Neural progenitor cell (in vitro differentiated cells): ENCODE measurements at places on chromosomes 13 and 19.

GRCh38 chr13:57629391-57629804, 2.1 kb upstream of the PCDH17 start:
- peaks cover 6% of the 10 kb centered on the region for H3K4me1 ChIP-seq
- peak overlapping the region; percentile 82 for H3K4me3 ChIP-seq
- DNase-seq: no peak
- H3K27ac ChIP-seq: no peak overlapping the region

- H3K27ac ChIP-seq: no peak overlapping the region
- no peaks in the 10 kb centered on the region for H3K4me1 ChIP-seq
- H3K4me3 ChIP-seq: no peak overlapping the region
- no peaks in the 10 kb centered on the region for H3K36me3 ChIP-seq
- no peak for DNase-seq
- H3K27me3 ChIP-seq: peaks cover 17% of the 10 kb centered on the region
Measured at GRCh38 chr13:28106976-28107375, 6.6 kb upstream of the FLT3 start.

DNA sequence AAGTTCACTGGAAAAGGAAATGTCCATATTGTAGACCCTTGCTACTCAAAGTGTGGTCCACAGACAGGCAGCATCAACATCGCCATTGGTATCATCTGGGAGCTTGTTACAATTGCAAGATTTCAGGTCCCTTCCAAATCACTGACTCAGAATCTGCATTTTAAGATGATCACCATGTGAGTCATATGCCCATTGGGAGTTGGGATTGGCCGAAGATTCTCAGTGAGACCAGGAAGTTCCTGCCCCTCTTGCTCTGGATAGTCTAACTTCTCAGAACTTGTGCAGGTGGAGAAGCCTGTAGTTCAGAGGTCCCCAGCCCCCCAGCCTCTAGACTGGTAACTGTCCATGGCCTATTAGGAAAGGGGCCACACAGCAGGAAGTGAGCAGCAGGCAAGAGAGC, 48.9 kb upstream of the URAD start:
- H3K27me3 ChIP-seq: no peaks in the 10 kb centered on the region
- no peak overlapping the region for H3K27ac ChIP-seq
- DNase-seq: no peak
- H3K36me3 ChIP-seq: no peaks in the 10 kb centered on the region

DNA sequence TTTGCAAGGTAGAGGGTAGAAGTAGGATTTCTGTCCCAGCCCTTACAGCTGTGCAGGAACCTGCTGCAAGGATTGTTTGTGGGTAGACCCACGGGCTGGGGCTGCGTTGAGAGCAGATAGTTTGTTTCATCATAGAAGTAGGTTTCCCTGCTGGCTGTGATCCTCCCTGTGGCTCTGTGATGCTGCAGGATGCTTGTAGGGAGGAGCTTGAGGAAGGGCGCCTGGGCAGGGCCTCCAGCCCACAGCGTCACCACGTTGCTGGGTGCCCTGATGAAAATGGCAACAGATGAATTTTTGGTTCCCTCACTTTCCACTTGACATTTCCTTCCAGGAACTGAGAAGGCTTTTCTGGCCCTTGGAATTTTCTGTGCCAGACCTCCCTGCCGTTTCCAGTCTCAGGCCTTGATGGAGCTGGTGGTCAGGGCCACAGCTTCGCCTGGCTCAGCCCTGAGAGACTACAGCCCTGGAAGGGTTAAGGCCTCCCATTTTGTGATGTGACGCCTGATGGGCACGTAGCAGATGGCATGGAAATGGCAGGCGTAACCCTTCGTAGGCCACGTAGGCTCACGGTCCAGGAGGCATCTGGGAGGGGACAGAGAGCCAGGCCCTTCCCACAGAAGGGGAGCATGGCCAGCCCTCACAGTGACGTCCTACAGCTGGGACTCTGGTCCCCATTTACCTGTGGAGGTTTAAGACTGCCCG, 42.2 kb downstream of the GATAD2A start:
- H3K27ac ChIP-seq: no peak overlapping the region
- DNase-seq: no peak
- H3K27me3 ChIP-seq: no peaks in the 10 kb centered on the region
- H3K36me3 ChIP-seq: no peaks in the 10 kb centered on the region

- H3K27ac ChIP-seq: peak overlapping the region; percentile 85
- DNase-seq: peak; percentile 87
- H3K4me3 ChIP-seq: no peak overlapping the region
- peaks cover 10% of the 10 kb centered on the region for H3K4me1 ChIP-seq
- H3K36me3 ChIP-seq: peaks cover 7% of the 10 kb centered on the region
Measured at GRCh38 chr19:41308450-41309179, 1.4 kb upstream of the CCDC97 start.

DNA sequence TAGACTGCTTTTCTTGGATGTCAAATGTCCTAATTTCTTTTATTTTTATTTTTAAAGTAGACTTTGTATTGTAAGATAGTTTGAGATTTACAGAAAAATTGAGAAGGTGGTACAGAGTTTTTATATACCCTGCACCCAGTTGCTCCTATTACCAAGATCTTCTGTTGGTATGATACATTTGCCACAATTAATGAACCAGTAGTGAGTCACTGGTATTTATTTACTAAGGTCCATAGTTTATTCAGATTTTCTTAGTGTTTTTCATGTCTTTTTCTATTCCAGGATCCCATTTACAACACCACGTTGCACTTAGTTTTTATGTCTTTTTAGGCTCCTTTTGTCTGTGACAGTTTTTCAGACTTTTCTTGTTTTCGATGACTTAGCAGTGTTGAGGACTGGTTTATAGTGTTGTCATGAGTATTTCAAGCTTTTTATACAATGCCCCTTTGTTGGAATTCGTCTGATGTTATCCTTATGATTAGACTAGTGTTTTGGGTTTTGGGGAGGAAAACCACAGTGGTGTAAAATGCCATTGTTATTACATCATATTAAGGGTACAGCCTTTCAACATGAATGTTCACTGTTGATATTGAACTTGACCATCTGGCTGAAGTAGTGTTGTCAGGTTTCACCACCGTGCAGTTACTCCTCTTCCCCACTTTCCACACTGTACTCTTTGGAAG, 35.9 kb downstream of the COG3 start:
- H3K27ac ChIP-seq: no peak overlapping the region
- no peaks in the 10 kb centered on the region for H3K27me3 ChIP-seq
- H3K4me3 ChIP-seq: no peak overlapping the region

DNA sequence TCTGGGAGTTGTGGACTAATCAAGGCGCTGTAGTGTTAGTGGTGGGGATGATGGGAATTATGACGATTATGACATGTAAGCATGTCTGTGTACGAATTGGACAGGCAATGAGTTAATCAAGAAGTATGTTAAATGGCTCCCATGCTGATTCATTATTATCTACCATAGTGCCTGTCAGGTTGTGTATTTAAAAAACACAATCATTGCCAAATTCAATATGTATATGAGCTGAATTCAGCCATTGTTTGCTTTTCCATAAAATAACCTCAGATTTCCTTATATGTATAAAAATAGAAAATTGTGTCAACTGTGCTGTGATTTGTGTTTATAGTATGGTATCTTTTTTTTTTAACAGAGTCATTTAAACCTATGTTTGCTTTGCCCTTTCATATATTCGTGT, 37.1 kb downstream of the PCCA start:
- H3K27me3 ChIP-seq: no peaks in the 10 kb centered on the region
- DNase-seq: no peak
- peaks cover 9% of the 10 kb centered on the region for H3K36me3 ChIP-seq
- H3K27ac ChIP-seq: no peak overlapping the region
- H3K4me1 ChIP-seq: peaks cover 3% of the 10 kb centered on the region

- DNase-seq: no peak
- H3K27me3 ChIP-seq: no peaks in the 10 kb centered on the region
- no peaks in the 10 kb centered on the region for H3K4me1 ChIP-seq
- H3K4me3 ChIP-seq: no peak overlapping the region
- no peak overlapping the region for H3K27ac ChIP-seq
Measured at GRCh38 chr19:55704494-55705245, 29.6 kb downstream of the EPN1 start.

DNA sequence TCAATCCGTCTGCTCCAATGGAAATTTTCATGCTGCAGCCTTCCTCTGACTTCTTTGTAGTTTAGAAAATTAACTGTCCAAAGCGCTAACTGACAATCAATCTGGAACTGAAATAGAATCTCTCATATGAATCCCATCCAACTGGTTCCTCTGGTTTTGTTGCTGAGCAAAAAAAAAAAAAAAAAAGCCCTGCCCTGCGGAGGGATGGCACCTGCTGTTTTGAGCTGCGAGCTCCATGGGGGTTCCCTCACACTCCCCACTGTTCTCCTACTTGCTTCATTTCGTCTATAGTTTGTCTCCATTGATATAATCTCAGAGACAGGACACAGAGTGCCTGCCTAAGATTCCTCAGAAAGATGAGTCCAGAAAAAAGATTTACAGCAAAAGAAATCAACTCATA, 33.4 kb downstream of the FAAP24 start:
- H3K27ac ChIP-seq: no peak overlapping the region
- no peaks in the 10 kb centered on the region for H3K36me3 ChIP-seq
- no peaks in the 10 kb centered on the region for H3K27me3 ChIP-seq
- no peak for DNase-seq

DNA sequence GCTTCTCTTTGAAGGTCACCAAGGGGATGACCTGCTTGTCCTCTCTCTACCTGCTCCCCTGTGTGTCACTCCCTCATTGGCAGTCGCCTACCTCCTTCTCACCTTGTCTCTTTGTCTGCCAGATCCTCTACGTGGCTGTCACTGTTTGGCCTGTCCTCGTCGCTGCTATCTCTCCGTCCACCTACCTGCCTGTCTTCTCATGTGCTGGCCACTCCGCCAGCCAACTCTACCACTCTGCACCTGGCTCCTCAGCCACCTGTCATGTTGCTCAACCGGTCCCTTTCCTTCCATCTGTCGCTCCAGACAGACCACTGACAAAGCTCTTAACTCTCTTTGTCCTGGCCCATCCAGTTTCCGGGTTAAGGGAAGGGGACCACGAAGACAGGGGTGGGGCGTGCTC, at the start of gene KLK12:
Gene KLK12 (minus strand): TSS at position 299 of the 400 bp plus-strand sequence. CDS start 381 bp downstream, outside the sequence.
- DNase-seq: no peak
- peaks cover 6% of the 10 kb centered on the region for H3K4me1 ChIP-seq
- no peaks in the 10 kb centered on the region for H3K27me3 ChIP-seq
- no peak within 1 kb of the TSS for H3K4me3 ChIP-seq
- H3K36me3 ChIP-seq: no peaks in the 10 kb centered on the region

GRCh38 chr19:4406626-4407025, 4.2 kb downstream of the CHAF1A start:
- H3K27me3 ChIP-seq: no peaks in the 10 kb centered on the region
- no peak overlapping the region for H3K4me3 ChIP-seq
- no peaks in the 10 kb centered on the region for H3K36me3 ChIP-seq
- peaks cover 28% of the 10 kb centered on the region for H3K4me1 ChIP-seq
- no peak for DNase-seq
- no peak overlapping the region for H3K27ac ChIP-seq

GRCh38 chr19:50486823-50487515, 10.3 kb upstream of the GARIN5A start:
- peaks cover 56% of the 10 kb centered on the region for H3K27me3 ChIP-seq
- H3K36me3 ChIP-seq: no peaks in the 10 kb centered on the region
- DNase-seq: peak; percentile 68

DNA sequence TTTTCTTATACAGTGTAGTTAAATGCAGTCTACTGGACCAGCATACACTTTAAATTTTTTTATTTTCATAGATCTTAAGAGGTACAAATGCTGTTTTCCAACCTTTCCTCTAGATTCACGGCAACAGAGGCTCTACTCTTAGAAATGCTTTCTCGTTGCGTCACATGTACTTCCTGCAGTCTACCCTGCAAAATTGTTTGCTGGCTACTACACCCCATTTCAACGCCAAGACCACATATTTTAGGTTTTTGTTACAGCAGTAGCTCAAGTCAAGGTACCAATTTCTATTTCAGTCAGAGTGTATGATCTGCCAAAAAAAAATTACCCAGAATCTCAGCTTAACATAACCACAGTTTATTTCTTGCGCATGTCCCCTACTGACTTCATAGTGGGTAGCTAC, 94.1 kb downstream of the TNFSF13B start:
- DNase-seq: no peak
- H3K36me3 ChIP-seq: no peaks in the 10 kb centered on the region
- H3K4me3 ChIP-seq: no peak overlapping the region

DNA sequence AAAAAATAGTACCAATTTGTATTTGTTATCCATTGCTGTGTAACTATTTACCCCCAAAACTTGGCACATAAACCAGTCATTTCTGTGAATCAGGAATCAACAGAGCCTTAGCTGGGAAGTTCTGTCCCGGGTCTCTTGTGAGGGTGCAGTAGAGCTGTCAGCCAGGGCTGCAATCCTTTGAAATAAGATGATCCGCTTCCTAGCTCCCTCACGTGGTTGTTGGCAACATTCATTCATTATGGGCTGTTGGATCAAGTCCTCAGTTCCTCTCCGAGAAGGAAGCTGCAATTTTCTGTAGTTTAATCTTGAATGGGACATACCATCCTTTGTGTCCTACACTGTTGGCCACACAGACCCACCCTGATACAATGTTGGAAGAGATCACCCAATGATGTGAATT, 277.2 kb downstream of the SUCLA2 start:
- no peak overlapping the region for H3K27ac ChIP-seq
- H3K4me1 ChIP-seq: no peaks in the 10 kb centered on the region
- DNase-seq: peak; percentile 20
- H3K4me3 ChIP-seq: no peak overlapping the region

DNA sequence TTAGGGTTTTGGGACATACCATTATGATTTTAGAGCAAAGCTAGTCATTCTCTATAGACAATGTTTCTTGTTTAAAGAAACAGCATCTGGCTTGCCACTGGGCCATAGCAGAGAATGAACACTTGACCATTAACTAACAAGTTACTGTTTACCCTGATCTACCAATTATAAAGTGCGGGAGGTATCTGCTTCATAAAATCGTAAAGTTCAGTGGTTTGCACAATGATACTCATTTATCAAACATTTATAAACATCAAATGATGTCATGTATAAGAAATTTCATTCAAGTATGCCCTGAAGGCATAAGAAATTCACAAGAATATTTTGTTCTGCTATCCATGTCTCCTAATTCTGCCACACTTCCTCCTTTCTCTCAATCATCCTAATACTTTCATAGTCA, 139.2 kb downstream of the PCDH20 start:
- DNase-seq: no peak
- no peaks in the 10 kb centered on the region for H3K27me3 ChIP-seq
- no peaks in the 10 kb centered on the region for H3K4me1 ChIP-seq
- H3K36me3 ChIP-seq: no peaks in the 10 kb centered on the region

- H3K36me3 ChIP-seq: no peaks in the 10 kb centered on the region
- H3K27ac ChIP-seq: no peak overlapping the region
- no peaks in the 10 kb centered on the region for H3K4me1 ChIP-seq
- no peak overlapping the region for H3K4me3 ChIP-seq
- H3K27me3 ChIP-seq: no peaks in the 10 kb centered on the region
Measured at GRCh38 chr13:29861694-29862110, 11.3 kb upstream of the UBL3 start.
